ENCODE measurements at places on chromosomes 7 and 10.

DNA sequence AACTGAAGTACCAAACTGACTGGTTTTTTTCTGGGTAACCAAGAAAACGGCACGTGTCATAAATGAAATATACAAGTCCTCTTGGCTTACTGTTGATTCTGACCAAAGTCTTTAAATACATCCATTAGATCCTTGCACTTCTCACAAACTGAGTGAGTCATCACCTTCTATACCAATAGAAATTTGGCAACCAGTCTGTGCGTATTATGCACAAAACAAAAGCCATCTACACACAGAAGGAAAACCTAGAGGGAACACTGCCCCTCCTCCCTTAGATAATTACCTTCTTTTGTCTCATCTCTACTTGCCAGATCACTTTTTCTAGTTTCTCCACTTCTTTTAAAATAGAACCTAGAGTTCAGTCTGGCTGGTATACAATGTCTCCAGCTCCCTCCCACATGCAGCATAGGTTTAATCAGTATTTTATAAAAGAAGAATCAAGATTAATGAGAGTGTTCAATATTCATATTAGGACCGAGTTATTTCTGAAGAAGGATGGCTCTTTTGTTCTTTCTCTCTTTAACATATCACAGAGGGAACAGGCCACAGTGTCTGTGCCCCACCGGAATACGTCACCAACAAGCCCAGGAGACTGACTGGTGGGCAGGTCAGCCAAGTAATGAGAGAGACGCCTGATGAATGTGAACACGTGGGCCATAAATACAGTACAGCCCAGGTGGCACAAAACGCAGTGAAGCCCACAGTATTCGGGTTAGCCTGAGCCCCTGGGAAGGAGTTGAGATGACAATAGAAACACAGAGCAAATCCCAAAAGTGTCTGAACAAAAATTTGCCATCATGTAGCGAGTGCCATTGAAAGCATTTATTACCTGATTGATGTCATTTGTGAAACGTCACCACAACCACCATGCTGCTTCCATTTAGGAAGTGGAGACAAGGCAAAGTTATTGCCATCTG lies 91.3 kb downstream of the KIAA1549 start:
- no peak for DNase-seq

DNA sequence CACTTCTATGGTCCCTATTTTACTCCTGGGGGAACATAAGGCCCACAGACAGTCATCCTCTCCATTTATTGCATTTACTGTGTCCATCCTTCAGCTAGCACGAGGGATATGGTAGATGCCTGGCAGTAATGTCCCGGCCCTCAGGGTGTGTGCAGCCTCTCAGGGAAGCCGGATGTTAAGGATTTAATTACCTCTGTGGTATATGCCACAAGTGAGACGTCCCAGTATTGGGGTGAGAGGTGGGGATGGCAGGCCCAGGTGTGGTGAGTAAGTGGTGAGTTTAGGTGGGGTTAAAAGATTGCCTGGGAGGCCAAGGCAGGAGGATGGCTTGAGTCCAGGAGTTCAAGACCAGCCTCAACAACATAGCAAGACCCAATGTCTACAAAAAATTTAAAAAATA lies 144.9 kb downstream of the SH3PXD2A start:
- DNase-seq = no peak

- DNase-seq = peak; percentile 8
Observed at GRCh38 chr7:135210888-135211178, 493 bp downstream of the WDR91 start.

DNA sequence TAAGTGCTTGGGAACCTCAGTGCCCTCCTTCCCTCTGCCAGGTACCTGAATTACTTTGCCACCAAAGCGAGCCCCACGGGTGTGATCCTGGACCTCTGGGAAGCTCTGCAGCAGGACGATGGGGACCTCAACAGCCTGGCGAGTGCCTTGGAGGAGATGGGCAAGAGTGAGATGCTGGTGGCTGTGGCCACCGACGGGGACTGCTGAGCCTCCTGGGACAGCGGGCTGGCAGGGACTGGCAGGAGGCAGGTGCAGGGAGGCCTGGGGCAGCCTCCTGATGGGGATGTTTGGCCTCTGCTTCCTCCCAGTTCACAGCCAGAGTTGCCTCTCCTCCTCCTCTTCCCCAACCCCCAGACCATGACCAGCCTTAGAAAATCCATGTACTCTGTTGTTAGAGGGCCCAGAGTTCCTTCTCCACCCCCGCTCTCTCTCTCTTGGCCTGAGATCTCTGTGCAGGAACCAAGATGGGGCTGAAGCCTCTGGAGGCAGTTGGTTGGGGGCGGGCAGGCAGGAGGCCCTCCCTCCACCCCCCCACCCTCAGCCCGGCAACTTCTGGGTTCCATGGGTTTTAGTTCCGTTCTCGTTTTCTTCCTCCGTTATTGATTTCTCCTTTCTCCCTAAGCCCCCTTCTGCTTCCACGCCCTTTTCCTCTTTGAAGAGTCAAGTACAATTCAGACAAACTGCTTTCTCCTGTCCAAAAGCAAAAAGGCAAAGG lies 19.8 kb upstream of the SLC29A3 start:
- no peak for DNase-seq
